NCI-H2227 treated with DMSO at 0.1 percent for 48 hours (cell line): ENCODE measurements at places on chromosomes 7 and 10.

- no peak for DNase-seq
These were observed 19.9 kb upstream of the NPFFR1 start for GRCh38 chr10:70303730-70304129.

- no peak for DNase-seq
These were observed 152.6 kb downstream of the BMPER start for GRCh38 chr7:34057956-34058355.

- DNase-seq = no peak
These were observed 4.0 kb downstream of the SORBS1 start for GRCh38 chr10:95556994-95557767.

DNA sequence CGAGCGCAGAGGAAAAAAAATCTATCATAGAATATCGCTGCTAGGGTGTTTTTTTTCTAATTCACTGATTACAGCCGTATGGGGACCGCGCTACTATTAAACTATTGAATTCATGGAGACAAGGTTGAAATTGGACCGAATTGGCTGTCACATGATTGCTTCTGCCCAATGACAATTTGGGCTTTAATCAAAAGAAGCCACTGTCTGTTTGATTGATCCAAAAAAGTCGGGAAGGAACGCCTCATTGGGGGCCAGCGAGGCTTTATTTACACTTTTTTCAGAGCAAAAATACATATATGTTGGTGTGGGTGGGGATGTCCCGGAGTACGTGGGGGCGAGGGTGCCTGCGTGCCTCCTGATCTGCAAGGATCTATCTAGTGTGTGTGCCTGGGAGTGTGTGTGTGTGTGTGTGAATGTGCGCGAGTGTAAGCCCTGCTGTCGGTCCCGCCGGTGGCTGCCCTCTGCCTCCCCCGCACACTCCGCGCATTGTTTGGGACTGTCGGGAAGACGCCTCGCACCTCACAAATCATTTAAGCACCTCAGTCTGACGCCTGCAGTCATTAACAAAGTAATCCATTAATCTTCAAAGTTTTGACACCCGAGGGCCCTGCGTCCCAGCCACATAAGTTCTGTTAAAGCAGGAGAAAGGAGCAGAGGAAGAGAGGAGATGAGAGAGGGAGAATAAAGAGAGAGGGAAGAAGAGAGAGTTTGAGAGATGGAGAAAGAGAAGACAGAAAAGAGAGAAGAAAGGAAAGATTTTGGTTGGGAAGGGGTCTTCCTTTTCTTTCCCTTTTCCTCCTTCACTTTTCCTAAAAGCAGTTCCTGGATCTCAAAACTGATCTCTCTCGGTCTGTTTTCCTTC is at the start of gene HOXA2:
TSS of gene HOXA2 (minus strand) at position 103 of the 862 bp plus-strand sequence. CDS start 183 bp downstream, outside the sequence.
- no peak for DNase-seq

DNA sequence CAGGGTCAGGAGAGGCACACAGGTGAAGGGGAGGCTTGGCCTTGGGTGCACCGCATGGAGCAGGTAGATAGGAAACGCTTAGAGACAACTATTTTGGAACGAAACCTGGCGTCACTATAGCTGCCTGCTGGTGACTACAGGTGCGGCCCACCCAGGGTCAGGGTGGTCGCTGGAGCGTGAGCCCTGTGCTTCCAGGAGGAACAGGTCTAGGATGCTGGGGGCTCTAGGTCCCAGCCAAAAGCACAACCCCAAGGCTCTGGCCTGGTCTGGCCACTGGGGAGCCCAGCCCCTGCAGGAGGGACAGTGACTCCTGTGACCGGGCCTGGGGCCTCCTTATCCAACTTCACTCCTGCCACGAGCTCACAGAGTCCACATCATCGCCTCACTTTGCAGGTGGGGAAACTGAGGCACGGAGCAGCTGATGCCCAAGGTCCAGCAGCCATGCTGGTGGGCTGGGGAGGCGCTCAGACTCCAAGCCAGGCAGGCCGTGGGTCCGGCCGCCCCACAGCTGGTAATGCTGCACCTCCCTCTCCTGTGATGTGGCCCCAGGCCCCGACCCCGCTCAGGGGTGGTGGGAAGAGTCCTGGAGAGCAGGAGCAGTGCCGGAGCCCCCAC is 9.0 kb downstream of the LFNG start:
- no peak for DNase-seq

DNA sequence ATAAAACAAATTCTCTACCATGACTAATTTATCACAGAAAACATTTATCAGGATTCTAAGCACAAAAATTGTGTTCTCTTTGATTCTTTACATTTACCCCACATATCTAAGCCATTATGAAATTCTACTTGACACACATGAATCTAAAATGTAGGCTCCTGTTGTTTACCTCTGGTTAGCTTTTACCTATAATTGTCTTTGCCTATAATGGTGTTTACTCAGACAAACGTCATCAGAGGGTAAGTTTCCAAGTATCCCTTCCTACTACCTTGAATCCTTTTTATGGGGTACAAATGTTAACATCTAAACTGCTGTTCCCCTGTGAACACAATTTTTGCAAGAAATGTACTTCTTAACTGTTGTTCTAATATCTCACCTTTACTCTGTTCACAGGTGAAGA is 63.5 kb downstream of the MINDY3 start:
- DNase-seq = no peak

- DNase-seq = no peak
These were observed 110.4 kb downstream of the OSBPL3 start for GRCh38 chr7:24869572-24869971.

DNA sequence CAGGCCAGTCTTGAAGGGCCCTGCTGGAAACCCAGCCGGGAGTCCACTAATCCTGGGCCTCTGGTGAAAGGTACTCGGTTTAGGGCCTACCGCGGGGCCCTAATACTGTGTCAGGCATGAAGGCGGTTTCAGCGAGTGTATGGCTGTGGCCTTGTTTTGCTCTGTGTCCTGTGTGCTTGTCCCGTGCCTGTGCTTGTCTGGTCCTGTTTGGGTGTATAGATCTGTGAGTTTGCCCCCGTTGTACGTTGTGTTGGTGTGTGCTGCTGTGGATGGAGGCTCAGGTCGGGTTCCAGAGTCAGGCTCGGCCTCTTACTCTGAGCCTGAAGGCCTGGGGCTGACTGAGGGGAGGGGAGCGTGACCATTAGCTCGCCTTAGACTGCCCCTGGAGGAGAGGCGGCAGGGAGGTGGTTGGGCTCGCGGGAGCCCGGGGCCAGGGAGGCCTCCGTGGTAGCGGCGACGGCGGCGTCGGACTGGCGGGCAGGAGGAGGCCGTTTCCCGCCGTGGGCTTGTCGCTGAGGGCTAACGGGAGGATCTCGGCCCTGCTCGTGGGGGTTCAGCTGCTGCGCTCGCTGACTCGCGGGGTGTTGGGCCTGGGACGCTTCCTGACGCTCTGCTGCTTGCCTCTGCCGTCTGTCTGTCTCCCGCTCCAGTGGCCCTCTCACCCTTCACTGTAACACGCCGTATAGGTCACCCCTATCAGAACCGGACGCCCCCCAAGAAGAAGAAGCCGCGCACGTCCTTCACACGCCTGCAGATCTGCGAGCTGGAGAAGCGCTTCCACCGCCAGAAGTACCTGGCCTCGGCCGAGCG is 2.6 kb downstream of the TLX1 start:
- no peak for DNase-seq

DNA sequence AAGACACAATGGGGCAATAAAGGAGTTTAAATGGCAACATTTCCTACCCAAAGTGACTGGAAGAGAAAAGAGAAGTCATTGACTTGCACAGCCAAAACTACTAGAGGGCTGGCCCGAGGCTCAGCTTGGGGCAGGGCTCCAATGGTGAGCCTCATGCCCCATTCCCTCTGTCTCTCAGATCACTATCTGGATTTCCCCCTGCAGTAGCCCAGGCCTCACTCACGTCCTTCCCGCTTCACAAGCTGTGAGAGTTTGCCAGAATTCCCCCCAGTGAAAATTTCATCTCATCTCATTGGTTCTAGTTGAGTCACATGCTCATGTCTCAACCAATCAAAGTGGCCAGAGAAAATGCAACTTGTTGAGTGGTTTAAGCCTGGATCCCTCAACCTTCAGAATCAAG is 181.3 kb downstream of the WDR11 start:
- DNase-seq = no peak

- no peak for DNase-seq
These were observed 563.0 kb downstream of the TCERG1L start for GRCh38 chr10:130748409-130749057.

GRCh38 chr7:18016547-18017444 is 10.8 kb downstream of the PRPS1L1 start:
- DNase-seq = no peak

DNA sequence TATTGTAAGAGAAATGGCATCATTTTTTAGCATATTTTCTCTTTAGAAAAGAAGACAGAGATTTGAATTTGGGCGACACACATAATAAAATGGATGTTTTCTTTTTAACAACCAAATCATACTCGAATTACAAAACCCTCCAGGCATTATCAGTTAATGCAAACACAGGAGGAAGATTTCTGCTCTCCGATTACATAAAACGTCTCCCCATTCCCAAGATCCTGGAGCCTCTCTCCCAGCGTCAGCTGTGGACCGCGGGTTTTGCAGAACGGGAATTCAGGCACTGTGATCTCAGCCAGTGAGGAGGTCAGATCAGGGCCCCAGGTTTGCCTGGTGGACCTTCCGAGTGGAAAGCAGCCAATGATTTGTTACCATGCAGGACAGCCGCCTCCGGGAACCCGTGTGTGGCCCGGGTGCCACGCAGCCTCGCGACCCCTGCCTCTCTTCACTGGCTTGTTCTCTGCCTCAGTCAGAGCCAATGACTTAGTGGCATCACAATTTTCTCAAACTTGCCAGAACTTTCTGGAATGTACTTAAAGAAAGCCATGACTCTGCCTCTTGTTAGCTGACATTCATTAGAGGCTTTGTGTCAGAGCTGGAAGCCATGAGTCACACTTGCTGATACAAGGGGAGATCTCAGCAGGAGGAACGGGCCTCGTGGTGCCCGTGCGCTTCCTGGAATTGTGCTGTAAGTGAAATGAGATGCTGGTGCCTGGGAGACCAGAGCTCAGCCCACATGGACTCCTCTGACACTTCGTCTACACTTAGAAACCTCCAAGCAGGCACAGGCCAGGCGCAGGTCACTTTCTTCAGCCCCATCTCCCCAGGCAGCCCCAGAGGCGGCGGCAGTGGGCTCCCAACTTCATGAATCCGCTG is 246.1 kb downstream of the KLF6 start:
- no peak for DNase-seq

DNA sequence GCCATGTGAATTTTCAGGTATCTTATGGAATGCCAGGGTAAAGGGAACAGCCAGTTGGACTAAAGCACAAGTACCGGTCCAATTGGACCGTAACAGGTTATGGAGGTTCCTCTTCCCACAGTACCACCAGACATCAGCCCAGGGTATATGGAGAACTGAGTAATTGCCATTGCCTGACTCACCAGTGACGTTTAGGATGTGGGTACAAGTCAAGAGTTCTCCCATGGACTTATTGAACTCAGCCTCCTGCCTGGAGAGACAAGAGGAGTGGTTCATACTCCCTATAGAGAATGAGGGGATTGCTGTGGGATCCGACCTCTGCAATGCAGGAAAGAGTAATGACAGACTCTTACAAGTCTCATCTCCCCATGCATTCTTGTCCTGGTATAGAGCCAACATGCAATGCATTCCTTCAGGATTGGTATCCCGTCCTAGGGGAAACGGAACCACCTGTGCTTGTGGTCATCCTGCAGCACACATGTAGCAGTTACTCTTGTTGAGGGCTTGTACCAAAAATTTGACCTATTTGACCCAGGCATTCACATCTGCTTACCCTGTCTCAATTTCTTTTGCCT is 30.7 kb upstream of the ELOVL3 start:
- DNase-seq = no peak

GRCh38 chr7:68454931-68455330 is 1143.3 kb upstream of the AUTS2 start:
- no peak for DNase-seq

- DNase-seq = no peak
These were observed 97.3 kb upstream of the COL1A2 start for GRCh38 chr7:94297397-94297838.

- no peak for DNase-seq
These were observed 56.5 kb downstream of the FIGNL1 start for GRCh38 chr7:50393547-50394252.

GRCh38 chr10:26359670-26360069 is 78.5 kb upstream of the APBB1IP start:
- no peak for DNase-seq

DNA sequence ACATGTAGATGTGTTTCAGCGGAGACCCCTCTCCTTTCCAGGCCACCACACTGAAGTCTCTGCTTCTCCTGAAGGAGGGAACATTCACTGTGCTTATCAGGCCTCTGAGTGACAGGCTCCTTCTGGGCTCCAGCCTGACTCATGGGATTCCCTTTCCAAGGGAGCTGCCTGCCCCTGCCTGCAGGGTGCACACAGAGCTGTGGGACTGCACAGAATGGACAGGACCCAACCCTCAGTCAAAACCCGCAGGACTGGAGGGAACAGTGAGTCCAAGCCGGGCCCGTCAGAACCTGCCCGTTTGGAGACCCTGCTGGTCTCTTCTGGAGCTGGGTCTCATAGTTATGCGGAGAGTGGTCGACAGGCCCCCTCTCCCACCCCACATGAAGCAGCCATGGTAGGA is 32.6 kb downstream of the PLAC9 start:
- no peak for DNase-seq

DNA sequence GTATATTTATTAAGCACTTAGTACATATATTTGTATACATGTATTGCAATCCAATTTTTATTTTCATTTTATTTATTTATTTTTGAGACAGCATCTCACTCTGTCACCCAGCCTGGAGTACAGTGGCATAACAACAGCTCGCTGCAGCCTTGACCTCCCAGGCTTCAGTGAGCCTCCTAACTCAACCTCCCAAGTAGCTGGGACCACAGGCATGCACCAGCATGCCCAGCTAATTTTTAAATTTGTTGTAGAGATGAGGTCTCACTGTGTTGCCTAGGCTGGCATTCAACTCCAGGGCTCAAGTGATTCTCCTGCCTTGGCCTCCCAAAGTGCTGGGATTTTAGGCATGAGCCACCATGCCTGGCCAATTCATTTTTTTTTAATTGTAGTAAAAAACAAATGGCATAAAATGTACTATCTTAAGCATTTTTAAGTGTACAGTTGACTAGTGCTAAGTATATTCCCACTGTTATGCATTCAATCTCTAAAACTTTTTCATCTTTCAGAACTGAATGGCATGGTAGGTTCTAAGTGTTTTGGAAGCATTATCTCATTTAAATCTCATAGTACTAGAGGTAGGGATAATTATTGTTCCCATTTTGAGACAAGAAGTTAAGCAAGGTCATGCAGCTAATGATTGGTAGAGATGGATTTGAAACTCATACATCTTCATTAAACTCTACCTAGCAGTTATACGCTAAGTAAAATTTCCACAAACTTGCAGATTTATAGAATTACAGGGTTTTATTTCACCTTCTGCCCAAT is 264.0 kb upstream of the NFE2L3 start:
- no peak for DNase-seq

- no peak for DNase-seq
These were observed 42.0 kb downstream of the SRPK2 start for GRCh38 chr7:105346593-105347322.

GRCh38 chr7:55477781-55478374 is 94.4 kb downstream of the VOPP1 start:
- DNase-seq = no peak
